ENCODE measurements at places on chromosomes 11 and 22.

DNA sequence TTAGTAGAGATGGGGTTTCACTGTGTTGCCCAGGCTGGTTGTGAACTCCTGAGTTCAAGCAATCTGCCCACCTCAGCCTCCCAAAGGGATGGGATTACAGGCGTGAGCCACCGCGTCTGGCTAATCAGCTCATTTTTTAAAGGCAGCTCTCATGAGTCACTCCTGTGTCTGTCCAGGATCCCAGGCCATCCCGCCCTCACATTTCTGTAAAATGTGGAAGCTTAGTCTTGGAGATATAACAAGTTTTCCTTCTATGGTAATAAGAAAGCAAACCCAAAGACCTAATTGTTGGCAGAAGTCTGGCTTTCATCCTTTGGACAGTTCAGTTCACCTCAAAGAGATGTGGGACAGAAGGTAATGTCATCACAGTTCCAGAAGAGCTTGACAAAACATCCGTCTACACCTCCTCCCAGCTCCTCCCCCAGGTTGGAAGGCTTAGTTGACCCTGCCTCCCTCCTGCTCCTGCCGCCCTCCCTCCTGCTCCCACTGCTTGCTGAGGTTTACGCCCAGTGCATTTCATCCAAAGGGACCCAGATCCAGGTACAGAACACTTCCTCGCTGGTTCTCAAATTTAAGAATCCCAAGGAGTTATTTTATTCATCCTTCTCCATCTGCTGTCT lies 6.4 kb downstream of the DRD2 start:
- DNase-seq, result no peak

DNA sequence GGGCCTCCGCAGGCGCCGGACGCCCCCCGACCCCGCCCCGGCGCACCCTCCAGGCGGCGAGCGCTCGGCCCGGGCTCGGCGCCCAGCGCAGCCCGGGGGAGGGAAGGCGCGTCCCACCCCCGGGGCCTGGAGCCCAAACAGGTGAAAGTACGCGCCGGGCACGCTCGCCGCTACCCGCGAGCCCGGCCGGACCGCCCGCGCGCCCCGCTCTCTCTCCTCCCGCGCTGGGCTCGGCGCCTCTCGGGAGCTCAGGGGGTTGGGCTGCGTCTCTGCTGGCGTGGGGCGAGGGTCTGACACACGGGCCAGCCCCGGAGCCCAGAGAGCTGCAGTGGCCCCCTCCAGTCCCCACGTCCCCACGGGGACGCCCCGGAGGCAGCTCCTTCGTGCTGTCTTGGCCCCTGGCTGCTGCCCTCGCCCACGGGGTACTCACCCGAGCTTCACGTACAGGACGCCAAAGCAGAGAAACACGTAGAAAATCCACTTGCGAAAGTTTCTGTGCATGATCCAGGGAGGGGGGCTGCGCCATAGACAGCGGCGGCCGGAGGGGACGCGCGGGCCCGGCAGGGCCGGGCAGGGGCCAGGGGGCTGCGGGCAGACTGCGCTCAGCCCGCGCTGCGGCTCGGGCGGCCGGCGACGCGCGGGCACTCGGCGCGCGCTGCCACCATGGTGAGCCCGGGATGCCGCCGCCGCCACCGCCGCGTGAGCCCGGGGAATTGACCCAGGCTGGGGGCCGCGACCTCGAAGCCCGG lies 534 bp downstream of the WNT7B start:
- no peak for DNase-seq

- DNase-seq, result no peak
Measured at GRCh38 chr11:61577383-61578118, 3.3 kb downstream of the SYT7 start.

DNA sequence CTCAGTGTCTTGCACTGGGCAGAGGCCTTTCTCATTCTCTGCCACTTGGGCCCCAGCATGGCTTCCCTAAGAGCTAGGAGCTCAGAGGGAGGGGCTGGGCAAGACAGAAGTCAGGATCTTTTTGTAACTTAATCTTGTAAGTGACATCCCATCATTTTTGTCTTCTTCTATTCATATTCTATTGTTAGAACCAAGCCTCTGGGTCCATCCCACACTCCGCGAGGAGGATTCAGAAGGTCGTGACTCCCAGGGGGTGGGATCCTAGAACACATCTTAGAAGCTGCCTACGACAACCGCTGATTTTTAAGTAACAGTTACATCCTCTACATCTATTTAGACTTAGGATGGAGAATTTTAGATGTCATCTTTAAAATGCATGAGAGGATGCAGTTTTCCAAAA lies 1.5 kb upstream of the IL17RA start:
- no peak for DNase-seq

GRCh38 chr11:62671236-62671607 lies 251 bp upstream of the UQCC3 start:
- DNase-seq, result no peak

DNA sequence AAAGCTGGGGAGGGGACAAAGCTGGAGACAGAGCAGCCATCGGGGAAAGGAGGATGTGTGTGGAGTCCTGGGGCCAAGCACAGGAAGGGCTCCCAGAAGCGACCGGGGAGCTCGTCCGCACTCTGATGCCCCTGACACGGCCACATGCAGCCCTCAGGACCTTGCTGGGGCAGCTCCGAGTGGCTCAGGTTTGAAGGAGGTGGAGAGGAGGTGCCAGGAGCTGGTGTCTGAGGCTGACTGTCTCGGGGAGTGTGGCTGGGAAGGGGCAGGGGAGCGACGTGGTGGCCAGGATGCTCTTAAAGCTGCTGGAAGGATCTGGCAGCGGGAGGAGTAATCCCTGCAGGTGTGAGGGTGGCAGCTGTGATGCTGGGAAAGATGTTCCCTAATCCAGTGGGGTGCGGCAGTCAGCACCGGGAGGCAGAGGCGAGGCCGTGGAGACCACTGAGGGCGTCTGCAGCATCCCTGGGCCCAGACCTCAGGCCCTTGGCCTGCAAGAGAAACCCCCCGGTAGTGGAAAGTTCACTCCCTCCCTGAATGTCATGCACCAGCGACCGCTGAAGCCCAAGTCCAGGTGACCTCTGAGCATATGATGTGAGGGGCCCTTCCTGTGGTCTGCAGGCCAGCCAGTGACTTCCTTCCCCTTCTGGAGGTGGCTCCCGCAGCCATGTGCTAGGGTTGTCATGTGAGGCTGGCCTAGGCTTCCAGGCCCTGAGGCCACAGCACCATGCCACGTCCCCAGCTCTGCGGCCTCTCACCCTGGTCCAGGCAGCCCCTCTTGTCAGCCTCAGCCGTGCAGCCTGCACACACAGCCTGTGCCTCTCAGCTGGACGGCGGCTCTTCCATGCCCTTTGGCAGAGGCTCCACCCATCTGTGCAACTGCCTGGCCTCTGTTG lies 17.2 kb upstream of the CTSD start:
- DNase-seq, result no peak

DNA sequence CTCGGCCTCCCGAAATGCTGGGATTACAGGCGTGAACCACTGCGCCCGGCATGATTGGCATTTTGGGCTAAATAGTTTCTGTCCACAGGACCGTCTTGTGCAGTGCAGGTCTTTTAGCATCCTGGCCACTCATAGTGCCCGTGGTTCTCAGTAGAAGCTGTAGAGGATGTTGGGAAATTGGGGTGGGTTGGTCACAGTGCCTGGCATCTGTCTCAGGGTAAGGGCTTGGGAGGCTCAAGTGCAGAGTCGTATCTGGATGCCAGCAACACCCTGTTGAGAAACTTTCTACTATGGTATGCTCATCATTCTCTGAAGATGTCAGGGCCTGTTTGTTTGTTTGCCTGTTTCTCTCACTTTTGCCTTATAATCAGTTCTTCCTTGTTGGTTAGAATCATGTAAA lies 21.9 kb downstream of the UBE2L3 start:
- DNase-seq, result no peak

- no peak for DNase-seq
Measured at GRCh38 chr11:32213223-32213622, 122.3 kb downstream of the RCN1 start.

Measured in T-helper 1 cell (primary cell).